Activated T-helper 1 cell treated with anti-CD3 and anti-CD28 coated beads, Interleukin-12 subunit alpha, Interleukin-12 subunit beta, Interleukin-2, Interleukin-4 antibody, amounts not matched to agents 30 ng/mL and 10 ng/mL and 1 ng/mL, durations not matched to agents 14 hours and 24 hours and 36 hours (primary cell): ENCODE measurements at places on chromosomes 1 and 21.

GRCh38 chr1:167927046-167927754 is 9.3 kb upstream of the DCAF6 start:
- DNase-seq = no peak

GRCh38 chr1:229105109-229105508 is 165.8 kb upstream of the RAB4A start:
- no peak for DNase-seq

- DNase-seq = peak; percentile 44
These were observed 302.7 kb downstream of the DUSP10 start for GRCh38 chr1:221439008-221439746.

DNA sequence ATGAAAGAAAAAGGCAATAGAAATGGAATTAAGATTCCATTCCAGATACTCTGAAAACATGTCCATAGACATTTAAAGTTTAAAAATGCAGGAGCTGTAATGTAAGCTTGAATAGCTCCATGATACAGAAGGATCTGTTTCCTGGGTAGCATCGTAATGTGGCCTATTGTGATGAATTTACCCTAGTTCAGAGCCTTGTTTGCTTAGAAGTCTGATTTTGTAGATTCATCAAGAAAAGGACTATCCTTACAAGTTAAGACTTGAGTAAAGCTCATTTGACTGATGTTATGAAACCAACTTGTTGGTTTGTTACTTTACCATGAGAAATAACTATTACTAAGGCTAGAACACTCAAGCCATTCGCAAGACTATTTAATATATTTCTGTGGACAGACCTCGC is 55.5 kb downstream of the KIF1B start:
- DNase-seq = no peak

DNA sequence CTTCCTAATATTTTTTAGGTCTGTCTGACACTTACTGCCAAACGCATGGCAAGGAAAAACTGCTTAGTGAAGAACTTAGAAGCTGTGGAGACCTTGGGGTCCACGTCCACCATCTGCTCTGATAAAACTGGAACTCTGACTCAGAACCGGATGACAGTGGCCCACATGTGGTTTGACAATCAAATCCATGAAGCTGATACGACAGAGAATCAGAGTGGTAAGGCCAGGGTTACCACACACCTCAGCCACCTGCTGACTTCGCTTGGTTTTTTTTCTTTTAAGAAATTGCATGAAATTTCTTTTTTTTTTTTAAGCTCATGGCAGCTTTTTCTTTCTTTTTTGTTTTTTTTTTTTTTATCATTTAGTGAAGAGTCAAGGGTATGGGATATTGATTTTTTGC is 17.2 kb downstream of the ATP1A1 start:
- no peak for DNase-seq
